ENCODE measurements at places on chromosomes 12 and 14.

DNA sequence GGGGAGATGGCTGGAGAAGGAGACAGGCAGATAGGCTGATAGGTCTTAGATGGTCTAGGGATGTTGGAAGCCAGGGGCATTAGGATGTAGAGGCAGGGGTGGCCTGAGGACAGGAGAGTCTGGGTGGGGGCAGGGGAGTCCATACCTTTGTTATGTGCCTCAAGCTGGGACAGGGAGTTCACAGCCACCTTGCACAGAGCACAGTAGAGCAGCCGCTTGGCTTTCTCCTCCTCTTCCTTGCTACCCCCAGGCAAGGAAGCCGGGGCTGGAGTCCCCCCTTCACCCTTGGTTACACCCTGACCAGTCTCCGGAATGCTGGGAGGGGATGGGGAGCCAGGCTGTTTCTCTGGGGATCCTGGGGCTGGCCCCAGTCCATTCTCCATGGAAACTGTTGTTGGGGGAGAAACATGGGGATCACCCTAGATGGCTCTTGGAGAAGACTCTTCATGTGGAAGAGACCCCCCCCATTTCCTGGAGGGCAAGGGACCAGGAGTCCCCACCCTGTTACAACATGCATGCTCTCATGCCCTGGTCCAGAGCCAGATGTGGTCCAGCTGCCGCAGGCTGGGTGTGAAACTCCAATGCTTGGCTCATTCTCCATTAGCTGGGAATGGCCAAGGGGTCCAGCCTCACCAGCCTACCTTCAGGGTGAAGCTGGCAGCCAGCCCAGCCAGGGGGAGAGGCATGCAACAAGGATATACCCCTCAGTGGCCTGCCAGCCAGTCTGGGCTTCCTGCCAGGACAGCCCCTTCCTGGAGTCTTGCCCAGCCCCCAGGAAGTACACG is 7.2 kb upstream of the GPR84 start:
- peaks cover 15% of the 10 kb centered on the region for H3K4me1 ChIP-seq
- H3K27me3 ChIP-seq: no peaks in the 10 kb centered on the region
- H3K27ac ChIP-seq: no peak overlapping the region
- DNase-seq: no peak
- no peaks in the 10 kb centered on the region for H3K36me3 ChIP-seq

DNA sequence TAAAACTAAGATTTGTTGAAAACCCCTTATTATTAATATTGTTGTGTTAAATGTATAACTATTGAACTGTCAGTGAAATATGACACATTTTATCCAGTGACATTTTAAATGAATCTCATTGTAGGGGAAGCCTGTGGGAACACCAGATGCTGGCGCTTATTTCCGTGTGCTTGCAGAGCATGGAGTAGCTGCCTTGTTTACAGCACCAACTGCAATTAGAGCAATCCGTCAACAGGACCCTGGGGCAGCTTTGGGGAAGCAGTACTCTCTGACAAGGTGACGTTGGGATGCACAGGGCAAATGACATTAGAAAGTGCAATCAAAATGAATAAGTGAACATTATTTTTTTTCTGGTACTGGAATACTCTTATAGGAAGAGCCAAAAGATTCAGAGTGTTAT is 96.8 kb downstream of the ACSS3 start:
- DNase-seq: no peak
- H3K27me3 ChIP-seq: no peaks in the 10 kb centered on the region
- no peak overlapping the region for H3K27ac ChIP-seq
- no peak overlapping the region for H3K4me3 ChIP-seq

- H3K4me1 ChIP-seq: no peaks in the 10 kb centered on the region
- no peaks in the 10 kb centered on the region for H3K27me3 ChIP-seq
- no peak overlapping the region for H3K4me3 ChIP-seq
- no peak overlapping the region for H3K27ac ChIP-seq
- no peak for DNase-seq
Observed at GRCh38 chr14:88179716-88180115, 143.4 kb downstream of the KCNK10 start.

GRCh38 chr14:42187846-42188245 is 581.2 kb downstream of the LRFN5 start:
- no peaks in the 10 kb centered on the region for H3K4me1 ChIP-seq
- H3K36me3 ChIP-seq: no peaks in the 10 kb centered on the region
- no peak for DNase-seq
- no peaks in the 10 kb centered on the region for H3K27me3 ChIP-seq

DNA sequence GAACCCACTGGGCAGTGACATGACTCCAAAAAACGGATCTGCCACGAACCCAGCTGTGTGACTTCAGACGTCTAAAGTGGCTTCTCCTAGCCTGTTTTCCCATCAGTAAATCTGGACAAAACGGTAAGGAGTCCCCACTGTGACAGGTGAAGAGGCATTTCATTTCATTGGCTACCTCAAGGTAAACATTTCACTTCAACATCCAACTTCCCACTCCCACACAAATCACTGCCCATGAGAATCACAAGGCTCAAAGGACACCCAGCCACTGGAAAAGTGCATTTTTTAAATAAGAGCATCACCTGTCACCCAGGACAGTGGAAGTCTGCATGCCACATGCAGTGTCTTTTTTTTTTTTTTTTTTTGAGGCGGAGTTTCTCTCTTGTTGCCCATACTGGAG is 27.9 kb downstream of the HSP90AA1 start:
- H3K4me3 ChIP-seq: no peak overlapping the region
- no peaks in the 10 kb centered on the region for H3K36me3 ChIP-seq
- H3K27ac ChIP-seq: no peak overlapping the region

GRCh38 chr14:95008445-95009217 is 148.7 kb downstream of the DICER1 start:
- peaks cover 2% of the 10 kb centered on the region for H3K27me3 ChIP-seq
- no peak for DNase-seq
- H3K4me1 ChIP-seq: no peaks in the 10 kb centered on the region

DNA sequence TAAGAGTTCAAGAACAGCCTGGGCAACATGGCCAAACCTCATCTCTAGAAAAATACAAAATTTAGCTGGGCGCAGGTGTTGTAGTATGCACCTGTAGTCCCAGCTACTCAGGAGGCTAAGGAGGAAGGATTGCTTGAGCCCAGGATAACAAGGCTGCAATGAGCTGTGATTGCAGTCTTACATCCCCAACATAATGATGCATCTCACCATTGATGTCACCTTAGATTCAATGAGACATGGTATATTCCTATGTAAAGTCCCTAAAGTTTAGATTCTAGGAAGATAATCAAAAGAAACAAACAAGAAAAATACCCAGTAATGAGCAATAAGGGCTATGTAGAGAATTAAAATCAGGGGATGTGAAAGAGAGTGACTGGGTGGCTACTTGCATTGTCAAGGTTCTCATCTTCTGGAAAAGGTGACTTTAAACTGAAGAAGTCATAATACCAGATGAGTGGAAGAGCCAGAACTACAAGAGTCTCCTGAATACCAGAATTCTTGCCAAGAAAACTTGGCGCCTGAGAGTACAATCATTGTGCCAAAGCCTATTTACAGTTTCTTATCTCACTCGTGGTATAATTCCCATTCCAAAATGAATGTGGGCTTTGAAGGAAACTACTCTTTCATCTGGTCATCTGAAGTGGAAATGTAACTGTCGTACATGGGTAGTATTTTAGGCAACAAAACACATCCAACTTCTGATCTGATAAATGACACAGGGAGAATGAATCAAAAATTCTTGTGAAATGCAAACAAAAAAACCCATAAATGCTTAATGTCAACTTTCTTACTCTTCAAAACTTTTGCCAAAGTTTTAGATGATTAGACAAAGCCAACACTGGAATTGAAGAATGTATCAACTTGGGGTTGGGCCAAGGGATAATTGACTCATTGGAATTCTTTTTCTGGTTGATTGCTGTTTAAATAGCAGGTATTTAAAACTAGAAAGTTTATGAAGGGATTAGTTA is 81.1 kb upstream of the ST8SIA1 start:
- DNase-seq: no peak
- no peaks in the 10 kb centered on the region for H3K36me3 ChIP-seq
- no peak overlapping the region for H3K27ac ChIP-seq
- H3K4me1 ChIP-seq: no peaks in the 10 kb centered on the region
- no peaks in the 10 kb centered on the region for H3K27me3 ChIP-seq

GRCh38 chr14:94368243-94368590 is 20.2 kb downstream of the SERPINA1 start:
- no peak overlapping the region for H3K27ac ChIP-seq
- H3K27me3 ChIP-seq: no peaks in the 10 kb centered on the region
- no peak overlapping the region for H3K4me3 ChIP-seq
- DNase-seq: no peak
- no peaks in the 10 kb centered on the region for H3K4me1 ChIP-seq
- H3K36me3 ChIP-seq: no peaks in the 10 kb centered on the region

GRCh38 chr14:58100735-58101368 is 51.2 kb downstream of the ARMH4 start:
- H3K27me3 ChIP-seq: no peaks in the 10 kb centered on the region
- H3K4me1 ChIP-seq: no peaks in the 10 kb centered on the region
- H3K4me3 ChIP-seq: no peak overlapping the region
- H3K36me3 ChIP-seq: no peaks in the 10 kb centered on the region
- H3K27ac ChIP-seq: no peak overlapping the region
- no peak for DNase-seq

DNA sequence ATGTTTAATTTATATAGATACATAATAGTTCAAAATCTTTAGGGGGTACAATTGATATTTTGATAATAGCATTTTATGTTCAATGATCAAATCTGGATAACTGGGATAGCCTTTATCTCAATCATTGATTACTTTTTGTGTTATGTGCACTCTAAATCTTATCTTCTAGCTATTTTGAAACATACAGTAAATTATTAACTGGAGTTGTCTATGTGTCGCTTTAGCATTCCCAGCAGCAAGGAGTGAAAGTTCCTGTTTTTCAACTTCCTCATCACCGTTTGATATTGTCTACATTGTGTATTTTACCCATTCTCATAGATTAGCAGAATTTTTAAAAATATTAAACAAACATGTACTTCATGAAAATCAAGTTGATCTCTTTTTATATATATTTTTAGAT is 1207.4 kb downstream of the TMEM121 start:
- H3K27me3 ChIP-seq: no peaks in the 10 kb centered on the region
- no peak for DNase-seq
- H3K4me3 ChIP-seq: no peak overlapping the region
- H3K4me1 ChIP-seq: no peaks in the 10 kb centered on the region

DNA sequence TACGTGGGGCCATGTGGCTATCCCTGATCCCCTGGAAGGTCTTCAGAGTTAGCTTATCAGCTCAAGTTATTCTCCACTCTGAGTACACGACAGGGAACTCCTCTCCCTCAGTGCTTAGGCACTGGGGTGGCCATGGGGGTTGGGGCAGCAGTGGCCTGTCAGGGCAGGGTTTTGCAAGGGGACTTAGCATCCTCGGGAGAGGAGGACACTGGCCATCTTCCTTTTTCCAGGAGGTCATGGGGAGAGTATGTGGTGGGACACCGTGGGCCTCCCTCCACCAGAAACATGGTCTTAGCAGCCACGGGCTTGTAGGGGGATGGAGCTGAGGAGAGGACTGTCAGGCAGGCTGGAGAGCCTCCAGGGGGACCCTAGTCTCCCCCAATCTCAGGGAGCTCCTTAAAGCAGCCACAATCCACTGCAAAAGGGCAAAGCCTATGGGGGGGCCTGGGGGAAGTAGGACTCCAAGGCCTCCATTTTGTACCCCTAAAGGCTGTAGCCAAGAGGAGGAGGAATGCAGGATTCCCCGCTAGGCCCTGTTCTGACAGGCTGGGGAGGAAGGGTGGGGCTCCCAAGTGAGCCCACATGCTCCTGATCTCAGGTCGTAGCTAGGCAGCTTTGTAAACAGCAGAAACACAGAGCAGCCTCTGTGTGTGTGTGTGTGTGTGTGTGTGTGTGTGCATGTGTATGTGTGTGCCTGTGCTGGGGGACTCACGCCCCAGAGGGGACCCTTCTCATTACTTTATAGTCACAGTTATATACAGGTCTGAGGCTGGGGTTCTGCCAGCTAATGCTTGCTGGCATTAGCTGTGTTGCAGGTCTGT is 36.6 kb downstream of the KRT80 start:
- DNase-seq: no peak
- H3K27me3 ChIP-seq: no peaks in the 10 kb centered on the region
- no peaks in the 10 kb centered on the region for H3K36me3 ChIP-seq
- H3K4me1 ChIP-seq: no peaks in the 10 kb centered on the region
- H3K27ac ChIP-seq: no peak overlapping the region

DNA sequence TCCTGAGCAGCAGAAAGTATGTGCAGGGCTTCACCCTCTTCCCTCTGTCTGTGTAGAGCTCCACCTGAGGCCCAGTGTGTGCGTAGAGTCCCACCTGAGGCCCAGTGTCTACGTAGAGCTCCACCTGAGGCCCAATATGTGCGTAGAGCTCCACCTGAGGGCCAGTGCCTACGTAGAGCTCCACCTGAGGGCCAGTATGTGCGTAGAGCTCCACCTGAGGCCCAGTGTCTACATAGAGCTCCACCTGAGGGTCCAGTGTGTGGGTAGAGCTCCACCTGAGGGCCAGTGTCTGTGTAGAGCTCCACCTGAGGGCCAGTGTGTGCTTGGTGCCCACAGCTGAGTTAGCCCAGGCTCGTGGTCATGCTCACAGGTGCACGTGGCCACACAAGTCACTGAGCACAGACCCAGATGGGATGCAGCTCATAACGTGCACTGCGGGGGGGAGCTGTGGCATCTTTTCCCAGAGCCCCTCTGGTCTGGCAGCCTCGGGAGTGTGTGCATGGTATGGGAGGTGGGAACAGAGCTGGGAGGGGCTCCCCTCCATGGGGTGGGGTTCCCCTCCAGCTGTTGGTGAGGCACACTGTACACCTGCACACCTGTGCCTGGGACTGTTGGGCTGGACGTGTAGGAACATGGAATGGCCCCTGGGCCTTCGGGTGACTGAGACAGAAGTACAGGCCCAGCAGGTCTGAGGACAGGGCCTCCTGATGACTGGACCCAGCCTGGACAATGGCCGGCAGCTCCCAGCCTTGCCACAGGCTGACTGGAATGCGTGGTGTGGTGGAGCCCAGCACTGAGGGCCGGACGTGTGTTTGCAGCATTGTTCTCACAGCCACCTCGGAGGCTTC is 20.1 kb downstream of the PACS2 start:
- no peaks in the 10 kb centered on the region for H3K36me3 ChIP-seq
- H3K4me1 ChIP-seq: peaks cover 3% of the 10 kb centered on the region
- H3K4me3 ChIP-seq: no peak overlapping the region

GRCh38 chr14:38330275-38330674 is 74.4 kb upstream of the CLEC14A start:
- H3K4me3 ChIP-seq: no peak overlapping the region
- no peaks in the 10 kb centered on the region for H3K4me1 ChIP-seq
- no peak overlapping the region for H3K27ac ChIP-seq
- DNase-seq: no peak
- H3K36me3 ChIP-seq: no peaks in the 10 kb centered on the region

Measured in GM12878 (cell line).